ENCODE measurements at places on chromosomes 3 and 15. TPM values are rescaled to one million over a fixed set of nuclear protein-coding genes. Genes with fewer than 3 reads are reported as not detected.

TEX55 gene
- not detected for polyA plus RNA-seq

UTS2B gene
- 0.16 TPM for polyA plus RNA-seq

GRCh38 chr3:185647880-185648210 is 61.8 kb downstream of the SENP2 start:
- DNase-seq, result no peak

- DNase-seq, result no peak
These were observed 21.4 kb downstream of the ZDHHC19 start for GRCh38 chr3:196189566-196190347.

DNA sequence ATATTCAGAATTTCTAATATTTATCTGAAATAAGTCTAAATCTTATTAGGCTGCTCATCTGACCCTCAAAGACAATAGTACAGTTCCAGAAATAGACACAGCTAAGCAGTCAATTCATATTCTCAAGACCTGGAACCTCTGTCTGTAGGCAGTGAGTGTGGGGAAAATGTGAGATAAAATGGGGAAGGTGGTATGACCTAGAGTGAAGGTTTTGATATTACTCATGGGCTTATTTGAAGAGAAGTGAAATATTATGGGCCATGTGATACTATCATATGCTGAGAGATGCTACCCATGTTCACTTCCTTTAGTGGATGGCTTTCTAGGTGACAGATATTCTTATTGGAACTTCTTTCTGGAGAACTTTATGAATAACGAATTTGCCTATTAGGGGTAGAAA is 33.5 kb downstream of the TGFBR2 start:
- DNase-seq, result no peak

DNA sequence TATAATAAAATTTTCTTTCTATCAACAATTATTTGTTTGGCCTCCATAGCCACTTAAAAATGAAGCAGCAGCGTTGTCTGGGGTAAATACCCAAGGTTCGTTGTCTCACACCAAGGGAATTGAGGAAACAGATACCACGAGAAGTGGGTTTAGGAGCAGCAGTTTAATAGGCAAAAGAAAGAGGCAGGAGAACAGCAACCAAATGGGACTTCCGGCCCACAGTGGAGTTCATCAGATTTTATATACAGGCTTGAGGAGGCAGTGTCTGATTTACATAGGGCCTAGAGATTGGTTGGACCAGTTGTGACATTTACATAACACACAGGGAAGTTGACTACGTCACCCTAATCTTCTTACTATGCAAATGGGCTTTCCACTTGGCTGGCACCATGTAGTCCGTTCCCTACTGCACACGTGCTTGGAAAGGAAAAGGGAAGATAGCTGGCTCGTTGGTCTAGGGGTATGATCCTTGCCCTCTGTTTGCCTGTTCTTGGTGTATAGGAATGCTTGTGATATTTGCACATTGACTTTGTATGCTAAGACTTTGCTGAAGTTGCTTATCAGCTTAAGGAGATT is 61.5 kb upstream of the SETMAR start:
- DNase-seq, result no peak
